T-helper 2 cell (primary cell): ENCODE measurements at places on chromosomes 6 and 20.

GRCh38 chr6:126086560-126086959 is 100.2 kb downstream of the TRMT11 start:
- no peak for DNase-seq

GRCh38 chr20:11391591-11391990 is 526.1 kb upstream of the BTBD3 start:
- no peak for DNase-seq

- DNase-seq: no peak
Observed at GRCh38 chr6:35468980-35469750, 964 bp downstream of the RPL10A start.

DNA sequence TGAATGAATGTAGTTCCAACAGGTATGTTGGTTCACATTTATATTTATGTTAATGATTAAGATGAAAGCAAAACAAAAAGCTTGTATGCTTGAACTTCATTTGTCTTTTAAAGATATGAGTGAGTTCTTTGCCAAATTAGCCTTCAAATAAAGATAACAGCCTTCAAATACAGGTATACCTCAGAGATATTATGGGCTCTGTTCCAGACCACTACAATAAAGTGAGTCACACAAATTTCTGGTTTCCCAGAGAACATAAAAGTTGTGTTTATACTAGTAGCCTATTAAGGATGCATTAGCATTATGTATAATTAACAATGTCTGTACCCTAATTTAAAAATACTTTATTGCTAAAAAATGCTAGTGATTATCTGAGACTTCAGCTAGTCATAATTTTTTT is 245.3 kb upstream of the MAN1A1 start:
- no peak for DNase-seq

DNA sequence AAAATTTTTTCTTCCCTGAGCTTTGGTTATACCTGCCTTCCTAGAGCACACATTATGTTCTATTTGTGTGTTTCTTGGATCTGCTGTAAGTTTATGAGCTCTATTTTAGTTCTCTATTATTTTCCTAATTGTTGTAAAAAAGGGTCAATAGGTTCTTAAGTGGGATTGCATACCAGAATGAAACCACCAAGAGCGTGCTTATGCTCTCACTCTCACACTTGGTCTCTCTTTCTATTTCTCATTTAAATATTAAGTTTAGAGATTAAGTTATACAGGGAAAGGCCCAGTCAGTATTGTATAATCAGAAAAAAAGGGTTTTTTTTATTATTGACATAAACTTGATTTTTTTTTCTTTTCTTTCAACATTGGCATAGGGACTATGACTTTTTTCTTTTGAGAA is 96.8 kb downstream of the RIMS1 start:
- no peak for DNase-seq

DNA sequence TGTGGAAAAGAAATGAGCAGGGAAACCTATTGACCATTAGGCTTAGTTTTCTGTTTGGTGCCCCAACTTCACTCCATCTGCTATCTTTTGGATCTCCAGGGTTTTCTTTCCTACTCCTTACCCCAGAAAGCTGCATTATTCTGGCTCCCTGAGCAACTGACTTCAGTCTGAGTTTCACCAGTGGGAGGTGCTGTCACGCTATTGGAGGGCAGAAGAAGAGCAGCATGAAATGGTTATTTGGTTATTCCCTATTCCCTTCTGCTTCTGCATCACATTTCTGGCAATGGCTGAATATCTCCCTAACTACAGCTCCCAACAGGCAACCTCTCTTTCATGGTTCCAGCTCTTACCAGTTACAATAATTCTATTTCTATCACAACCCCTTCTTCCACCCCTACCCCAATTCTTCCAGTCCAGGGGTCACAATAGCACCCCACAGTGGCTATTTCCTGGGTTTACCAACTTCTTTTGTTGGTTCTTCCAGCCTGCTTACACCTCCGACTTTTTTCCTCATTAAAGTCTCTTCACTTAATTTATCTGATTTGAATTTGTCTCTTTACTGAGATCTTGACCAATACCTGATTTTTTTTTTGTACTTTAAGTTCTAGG is 311.5 kb downstream of the PLCB1 start:
- no peak for DNase-seq

DNA sequence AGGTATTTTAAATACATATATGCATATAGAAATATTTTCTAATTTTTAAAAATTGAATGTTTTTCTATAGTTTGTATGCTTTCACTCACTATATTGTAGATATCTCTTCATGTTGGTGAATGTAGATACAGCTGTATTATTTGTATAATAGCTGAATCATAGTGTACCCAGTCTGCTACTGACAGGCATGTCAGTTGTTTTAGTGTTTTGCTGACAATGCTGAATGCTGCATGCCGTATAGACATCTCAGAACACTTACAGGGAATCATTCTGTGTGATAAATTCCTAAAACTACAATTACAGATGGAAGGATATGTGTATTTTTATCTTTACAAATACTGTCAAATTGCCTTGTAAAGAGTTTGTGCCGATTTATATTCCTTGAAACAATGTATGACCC is 175.4 kb downstream of the SIM1 start:
- no peak for DNase-seq

DNA sequence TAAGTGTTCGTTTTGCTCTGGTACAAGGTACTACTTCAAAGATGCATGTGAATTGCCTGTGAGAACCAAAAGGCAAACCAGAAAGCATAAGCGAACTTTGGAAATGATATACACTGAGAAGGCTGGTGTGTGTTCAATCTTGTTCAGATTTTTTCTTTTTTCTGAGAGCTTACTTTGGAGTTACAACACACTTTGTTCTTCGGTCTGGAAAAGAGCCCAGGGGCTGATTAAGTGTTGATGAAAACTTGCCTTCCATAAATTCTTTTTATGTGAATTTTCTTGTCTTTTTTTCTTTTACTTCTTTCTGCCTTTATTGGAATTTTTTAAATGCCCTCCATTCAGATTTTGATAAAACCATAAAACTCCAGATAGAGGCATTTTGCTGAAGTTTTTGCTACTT is 395.1 kb upstream of the SASH1 start:
- DNase-seq: no peak

- DNase-seq: no peak
Observed at GRCh38 chr6:165487950-165488349, 175.1 kb downstream of the PDE10A start.

GRCh38 chr20:64083804-64084684 is at the start of gene LKAAEAR1:
Gene LKAAEAR1, minus strand, starts transcription at chr20:64084398. Its CDS starts 179 bp downstream, at chr20:64084219.
- no peak for DNase-seq

- DNase-seq: no peak
Observed at GRCh38 chr20:50844430-50845100, 49.7 kb downstream of the BCAS4 start.

GRCh38 chr6:56628105-56628504 is 14.6 kb downstream of the DST start:
- DNase-seq: no peak

DNA sequence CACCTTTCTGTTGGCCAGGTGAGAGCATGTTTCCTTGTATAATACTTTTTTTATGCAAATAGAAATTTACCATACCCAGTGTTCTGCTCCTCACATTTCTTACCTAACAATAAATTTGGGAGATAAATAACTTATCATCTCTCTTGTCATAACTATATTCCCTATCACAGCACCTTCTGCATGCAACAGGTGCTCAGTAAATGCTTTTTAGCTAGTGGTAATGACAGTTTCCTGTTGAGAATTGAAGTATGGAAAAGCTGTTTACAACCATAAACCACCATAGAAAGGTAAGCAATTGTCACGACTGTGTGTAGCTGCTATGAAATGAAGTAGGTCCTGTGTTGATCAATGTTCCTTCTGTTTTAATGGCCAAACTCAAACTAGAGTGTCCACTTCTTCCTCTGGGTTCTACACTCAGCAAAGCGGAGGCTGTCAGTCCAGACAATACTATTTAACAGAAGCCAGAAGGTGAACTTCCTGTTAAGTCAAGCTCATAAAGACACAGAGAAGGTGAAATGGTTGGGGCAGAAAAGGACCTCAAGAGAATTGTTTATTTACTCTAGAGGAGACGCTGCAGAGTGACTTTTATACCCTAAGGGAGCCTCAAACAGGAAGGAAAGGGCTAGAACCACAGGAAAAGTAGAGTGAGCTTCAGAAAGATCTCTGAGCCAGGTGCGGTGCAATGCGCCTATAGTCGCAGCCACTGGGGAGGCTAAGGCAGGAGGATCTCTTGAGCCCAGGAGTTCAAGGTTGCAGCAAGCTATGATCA is 84.0 kb upstream of the SLC22A16 start:
- no peak for DNase-seq

DNA sequence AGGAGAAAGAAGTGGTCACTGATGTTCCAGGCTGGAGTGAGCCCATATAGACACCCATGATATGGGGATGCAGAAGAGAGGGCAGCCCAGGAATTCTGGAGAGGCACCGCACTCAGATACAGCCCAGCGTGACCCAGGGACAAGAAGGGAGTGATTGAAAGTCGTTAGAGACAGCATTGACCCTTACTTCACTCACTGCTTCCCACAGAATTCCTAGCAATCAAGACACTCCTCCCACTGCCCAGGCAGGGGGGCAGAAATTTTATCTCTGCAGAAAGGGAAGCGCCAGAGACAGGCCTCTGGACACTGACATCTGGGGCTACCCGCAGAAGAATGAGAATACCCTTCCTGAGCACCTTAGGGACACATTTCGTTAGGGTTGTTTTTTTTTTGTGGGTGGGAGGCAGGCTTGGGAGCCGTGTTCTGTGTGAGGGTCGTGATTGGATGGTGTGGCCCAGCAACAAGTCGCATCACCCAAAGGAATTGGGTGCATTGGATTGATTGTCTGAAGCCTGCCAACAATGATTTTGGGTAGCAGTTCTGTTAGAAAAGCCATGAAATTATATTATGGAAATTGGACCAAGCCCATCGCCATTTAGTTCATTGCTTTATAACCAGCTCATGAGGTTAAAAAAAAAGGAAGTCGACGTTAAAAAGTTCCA is 45.9 kb upstream of the MAP3K4 start:
- no peak for DNase-seq

DNA sequence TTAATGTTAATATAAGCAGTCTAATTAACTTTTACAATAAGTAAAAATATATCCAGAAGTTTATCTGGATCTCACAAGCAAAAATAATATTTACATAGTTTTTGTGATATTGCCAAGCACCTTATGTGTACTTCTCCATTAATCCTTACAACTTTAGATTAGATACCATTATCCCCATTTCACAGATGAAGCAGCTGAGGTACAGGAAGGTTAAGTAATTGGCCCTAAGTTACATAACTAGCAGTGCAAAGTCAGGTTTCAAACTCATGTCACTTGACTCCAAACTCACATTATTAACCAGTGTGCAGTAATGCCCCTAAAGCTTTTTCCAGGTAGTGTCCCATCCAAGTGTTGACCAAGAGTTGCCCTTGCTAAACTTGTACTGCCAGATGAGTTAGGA is 248.6 kb upstream of the STXBP5 start:
- DNase-seq: no peak

- no peak for DNase-seq
Observed at GRCh38 chr6:116485559-116486184, 24.5 kb downstream of the CALHM6 start.

DNA sequence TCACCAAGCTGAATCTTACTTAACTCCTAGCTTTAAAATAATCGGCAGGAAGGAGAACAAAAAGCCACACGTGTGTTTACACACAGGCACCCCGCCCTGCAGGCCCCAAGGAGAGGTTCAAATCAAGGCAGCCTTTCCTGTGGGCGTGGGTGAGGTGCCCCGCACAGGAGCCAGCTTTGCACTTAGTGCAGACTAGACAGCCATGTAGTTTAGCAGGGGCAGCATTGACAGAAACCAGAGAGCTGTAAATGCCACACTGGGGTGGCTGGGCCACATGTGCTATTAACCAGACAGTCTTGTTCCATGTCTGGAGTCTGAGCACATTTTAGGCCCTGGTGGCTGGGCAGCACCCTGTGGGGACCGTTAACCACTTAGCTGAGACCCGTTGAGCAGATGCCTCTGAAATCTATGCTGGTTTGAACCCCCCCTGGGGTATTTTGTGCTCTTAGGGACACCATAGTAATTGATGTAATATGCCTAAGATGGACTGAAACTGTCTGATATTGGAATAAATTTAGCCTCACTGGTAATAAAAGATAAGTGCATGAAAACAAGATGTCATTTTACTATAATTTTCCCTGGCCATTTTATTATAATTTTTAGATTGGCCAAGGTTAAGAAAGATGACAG is 106.4 kb upstream of the KCNG1 start:
- DNase-seq: no peak

DNA sequence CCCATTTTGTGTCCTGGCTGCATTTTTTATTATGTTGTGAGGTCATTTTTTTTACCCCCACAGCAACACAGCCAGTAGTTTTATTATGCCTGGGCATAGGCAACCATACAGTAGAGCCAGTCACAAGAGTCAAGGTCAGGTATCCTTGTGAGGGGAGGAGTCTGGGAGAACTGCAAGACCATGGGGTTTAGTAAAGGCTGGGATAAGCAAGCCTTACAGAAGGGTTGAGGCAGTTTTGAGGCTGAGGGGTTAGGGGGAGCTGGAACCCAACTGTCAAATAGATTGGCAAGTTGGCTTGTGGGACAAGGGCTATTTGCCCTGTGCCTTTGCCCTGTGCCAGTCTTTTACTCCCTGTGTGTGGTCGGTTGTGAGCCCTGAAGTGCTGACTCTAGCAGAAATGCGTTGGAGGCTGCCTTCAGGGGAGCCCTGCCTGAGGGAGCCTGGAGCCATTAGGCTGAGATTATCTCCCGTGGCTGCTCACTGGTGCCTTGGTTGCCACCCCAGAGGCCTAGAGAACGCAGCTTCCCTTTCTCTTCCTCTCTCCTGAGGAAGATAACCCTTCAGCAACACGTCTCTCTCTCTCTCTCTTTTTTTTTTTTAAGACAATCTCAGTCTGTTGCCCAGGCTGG is 31.1 kb downstream of the RALY start:
- no peak for DNase-seq

DNA sequence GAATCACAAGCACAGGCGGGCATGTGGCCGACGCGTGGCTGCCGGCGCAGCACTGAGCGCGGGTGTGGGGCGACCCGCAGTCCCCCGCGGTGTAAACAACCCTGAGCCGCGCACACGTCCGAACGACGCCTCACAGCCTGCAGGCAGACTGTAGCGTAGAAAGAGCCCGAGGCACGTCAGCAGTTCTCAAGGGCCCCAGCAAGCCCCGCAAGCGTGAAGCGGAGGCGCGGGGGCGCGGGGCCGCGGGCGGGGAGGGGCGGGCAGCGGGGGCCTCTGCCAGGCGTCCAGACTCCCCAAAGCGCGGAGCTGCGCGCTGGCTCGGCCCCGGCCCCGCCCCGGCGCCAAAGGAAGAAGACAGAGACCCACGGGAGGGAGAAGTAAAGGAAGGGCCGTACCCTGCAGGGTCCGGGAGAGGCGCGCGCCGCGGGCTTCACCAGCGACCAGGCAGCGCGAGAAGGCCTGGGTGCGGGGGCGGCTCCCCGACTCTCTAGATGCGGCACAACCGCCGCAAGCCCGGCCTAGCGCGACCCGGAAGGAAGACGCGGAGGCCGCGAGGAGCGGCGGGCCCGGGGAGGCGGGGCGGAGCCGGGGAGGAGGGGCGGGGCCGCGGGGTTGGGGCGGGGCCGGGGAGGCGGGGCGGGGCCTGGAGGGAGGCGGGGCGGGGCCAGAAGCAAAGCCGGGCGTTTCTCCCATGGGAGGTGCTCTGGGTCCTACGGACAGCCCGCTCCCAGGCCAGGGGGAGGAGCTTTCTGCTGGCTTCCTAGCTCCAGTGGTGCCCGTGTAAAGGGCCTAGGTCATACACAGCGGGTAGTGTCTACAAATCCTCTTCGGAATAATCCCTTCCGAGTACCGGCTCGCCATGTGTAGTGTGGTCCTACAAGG is at the start of gene FBXL4:
Gene FBXL4 (minus strand): TSS at position 536 of the 882 bp plus-strand sequence. CDS start 20,958 bp downstream, outside the sequence.
- peak; percentile 74 for DNase-seq

- DNase-seq: no peak
Observed at GRCh38 chr6:29797135-29797534, 30.5 kb upstream of the HLA-G start.

- DNase-seq: no peak
Observed at GRCh38 chr6:83472767-83473166, 39.6 kb upstream of the PRSS35 start.
